ENCODE measurements at places on chromosomes 4 and X.

DNA sequence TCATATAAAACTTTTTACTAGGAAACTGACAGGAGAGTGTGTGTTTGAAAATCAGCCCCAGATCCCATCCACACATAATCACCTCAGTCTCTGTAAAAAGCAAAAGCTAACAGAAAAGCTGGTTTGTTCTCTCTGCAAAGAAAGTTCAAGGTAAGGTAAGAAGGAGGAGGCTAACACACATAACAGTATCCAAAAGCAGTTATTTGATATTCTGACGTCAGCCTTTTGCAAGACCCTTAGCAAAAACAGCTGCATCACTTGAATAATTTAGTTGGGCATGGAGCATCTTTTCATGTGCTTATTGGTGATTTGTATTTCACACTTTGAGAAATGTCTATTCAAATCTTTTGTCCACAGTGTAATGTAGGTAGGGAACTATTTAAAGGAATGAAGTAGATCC is 5.5 kb downstream of the TCEAL9 start:
- no peak for DNase-seq

- no peak for DNase-seq
Measured at GRCh38 chrX:115339441-115340025, 50.0 kb downstream of the LUZP4 start.

- DNase-seq = no peak
Measured at GRCh38 chr4:19947349-19947748, 304.4 kb upstream of the SLIT2 start.

GRCh38 chr4:22245294-22245693 is 270.6 kb downstream of the ADGRA3 start:
- no peak for DNase-seq

- DNase-seq = no peak
Measured at GRCh38 chr4:153927451-153927850, 138.6 kb upstream of the SFRP2 start.

All from NCI-H510A treated with DMSO at 0.1 percent for 48 hours (cell line).